ENCODE measurements at places on chromosomes 2 and 18.

DNA sequence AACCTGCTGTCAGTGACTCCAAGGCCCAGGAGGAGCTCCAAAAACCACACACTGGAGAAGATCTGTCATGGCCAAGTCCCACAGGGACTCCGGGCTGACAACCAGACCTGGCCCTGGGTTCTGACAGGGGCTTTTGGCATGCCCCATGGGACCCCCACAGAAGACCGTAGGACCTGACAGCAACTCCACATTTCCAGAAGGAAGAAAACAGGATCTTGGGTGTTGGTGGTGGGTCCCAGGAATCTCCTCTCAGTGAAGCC lies 275.9 kb upstream of the HS6ST1 start:
- no peak for DNase-seq
- peaks cover 36% of the 10 kb centered on the region for H3K27me3 ChIP-seq
- H3K36me3 ChIP-seq, result no peaks in the 10 kb centered on the region
- H3K27ac ChIP-seq, result no peak overlapping the region
- H3K4me3 ChIP-seq, result no peak overlapping the region

- H3K4me3 ChIP-seq, result no peak overlapping the region
- H3K4me1 ChIP-seq, result no peaks in the 10 kb centered on the region
- H3K27ac ChIP-seq, result no peak overlapping the region
- DNase-seq, result no peak
Measured at GRCh38 chr2:216578325-216578724, 54.9 kb upstream of the IGFBP2 start.

GRCh38 chr18:27627927-27628326 lies 442.8 kb upstream of the CHST9 start:
- H3K4me3 ChIP-seq, result no peak overlapping the region
- H3K4me1 ChIP-seq, result no peaks in the 10 kb centered on the region
- no peak overlapping the region for H3K27ac ChIP-seq
- H3K36me3 ChIP-seq, result no peaks in the 10 kb centered on the region
- no peaks in the 10 kb centered on the region for H3K27me3 ChIP-seq

DNA sequence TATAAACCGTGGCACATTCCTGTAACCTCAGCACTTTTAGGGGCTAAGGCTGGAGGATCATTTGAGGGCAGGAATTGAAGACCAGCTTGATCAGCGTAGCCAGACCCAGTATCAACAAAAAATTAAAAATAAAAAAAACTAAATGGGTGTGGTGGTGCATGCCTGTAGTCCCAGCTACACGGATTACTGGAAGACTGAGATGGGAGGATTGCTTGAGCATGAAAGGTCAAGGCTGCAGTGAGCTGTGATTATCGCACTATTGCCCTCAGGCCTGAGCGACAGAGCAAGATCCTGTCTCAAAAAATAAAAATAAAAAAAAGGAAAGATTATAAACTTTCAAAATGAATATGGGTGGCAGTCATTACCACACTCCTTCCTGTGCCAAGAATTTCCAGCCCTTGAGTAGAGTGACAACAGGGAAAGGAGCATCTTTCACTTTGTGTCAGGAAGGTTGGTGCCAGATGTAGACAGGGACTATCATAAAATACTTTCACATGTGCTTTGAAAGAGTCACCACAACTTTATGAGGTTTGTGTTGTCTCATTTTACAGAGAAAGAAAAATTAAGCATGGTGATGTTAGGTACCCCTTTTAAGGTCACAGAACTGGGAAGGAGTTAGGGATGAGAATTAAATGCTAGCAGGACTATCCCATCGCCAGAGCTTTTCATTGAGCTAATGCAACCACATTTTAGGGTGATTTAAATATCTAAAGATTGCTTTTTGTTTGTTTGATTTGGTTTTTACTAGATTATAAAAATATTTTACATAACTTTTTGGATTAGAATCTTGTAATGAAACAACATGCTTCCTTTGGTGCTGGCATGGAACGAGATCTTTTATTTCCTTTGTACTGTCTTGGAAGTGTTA lies 1617.4 kb upstream of the ACVR2A start:
- H3K36me3 ChIP-seq, result no peaks in the 10 kb centered on the region
- H3K27ac ChIP-seq, result no peak overlapping the region
- H3K4me3 ChIP-seq, result no peak overlapping the region

GRCh38 chr18:68394705-68395104 lies 320.2 kb downstream of the TMX3 start:
- H3K27ac ChIP-seq, result no peak overlapping the region
- H3K36me3 ChIP-seq, result no peaks in the 10 kb centered on the region
- no peak for DNase-seq
- no peaks in the 10 kb centered on the region for H3K4me1 ChIP-seq
- no peaks in the 10 kb centered on the region for H3K27me3 ChIP-seq

DNA sequence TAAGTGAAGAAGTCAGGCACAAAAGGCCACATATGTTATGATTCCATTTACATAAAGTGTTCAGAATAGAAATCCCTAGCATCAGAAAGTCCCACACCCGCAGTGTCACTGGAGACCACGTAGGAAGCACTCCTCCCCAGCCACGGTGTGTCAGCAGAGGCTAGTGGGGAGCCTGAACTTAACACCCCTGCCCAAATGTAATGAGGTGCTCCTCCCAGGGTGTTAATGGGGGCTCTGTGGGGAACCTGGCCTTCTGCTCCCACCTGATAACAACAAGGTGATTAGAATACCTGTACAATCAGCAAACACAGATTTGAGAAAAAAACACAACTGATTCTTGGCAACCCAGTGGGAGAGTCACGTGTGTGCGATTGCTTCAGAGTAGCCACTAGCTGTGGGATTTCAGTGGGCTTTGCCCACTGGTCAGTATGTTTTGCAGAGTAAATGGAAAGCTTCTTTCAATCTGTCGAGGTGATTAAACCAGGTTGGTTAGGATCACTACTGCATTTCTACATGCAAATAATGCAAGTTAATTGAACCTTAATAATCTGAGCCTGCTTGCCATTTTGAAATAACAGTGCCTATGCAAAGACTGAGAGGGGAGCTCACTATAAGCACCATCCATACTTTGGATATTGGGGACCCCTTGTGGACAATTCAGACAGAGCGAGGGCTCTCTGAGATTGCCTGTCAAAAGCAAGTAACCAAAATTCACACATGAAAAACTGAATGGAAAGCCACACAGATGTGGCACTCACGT lies 20.6 kb upstream of the ATRAID start:
- H3K36me3 ChIP-seq, result no peaks in the 10 kb centered on the region
- H3K27me3 ChIP-seq, result peaks cover 8% of the 10 kb centered on the region
- no peak for DNase-seq
- peaks cover 7% of the 10 kb centered on the region for H3K4me1 ChIP-seq
- H3K27ac ChIP-seq, result no peak overlapping the region
- no peak overlapping the region for H3K4me3 ChIP-seq

GRCh38 chr2:48279344-48280090 lies 250.4 kb upstream of the STON1 start:
- no peak overlapping the region for H3K27ac ChIP-seq
- H3K27me3 ChIP-seq, result no peaks in the 10 kb centered on the region
- no peaks in the 10 kb centered on the region for H3K4me1 ChIP-seq
- no peak for DNase-seq
- no peak overlapping the region for H3K4me3 ChIP-seq

DNA sequence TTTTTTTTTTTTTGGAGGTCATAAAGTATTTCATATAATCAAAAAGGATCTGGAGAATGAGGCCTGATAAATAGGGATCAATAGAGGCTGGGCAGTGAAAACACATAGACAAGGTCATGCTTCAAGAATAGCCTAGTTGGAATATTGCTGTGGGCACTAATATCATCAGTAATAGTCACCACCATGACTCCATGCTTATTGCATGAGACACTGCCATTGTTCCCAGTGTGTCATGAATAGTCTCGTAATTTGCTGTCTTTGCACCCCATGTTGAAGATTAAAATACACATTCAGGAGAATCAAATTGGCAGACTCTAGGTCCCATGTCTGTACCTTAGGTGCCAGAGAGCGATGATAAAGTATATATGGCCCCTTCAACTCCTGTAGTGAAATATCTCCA lies 10.3 kb downstream of the ASXL3 start:
- no peak for DNase-seq
- no peaks in the 10 kb centered on the region for H3K36me3 ChIP-seq
- no peak overlapping the region for H3K4me3 ChIP-seq
- H3K27me3 ChIP-seq, result no peaks in the 10 kb centered on the region

- peaks cover 12% of the 10 kb centered on the region for H3K27me3 ChIP-seq
- no peaks in the 10 kb centered on the region for H3K36me3 ChIP-seq
- no peak overlapping the region for H3K27ac ChIP-seq
- no peaks in the 10 kb centered on the region for H3K4me1 ChIP-seq
- H3K4me3 ChIP-seq, result no peak overlapping the region
- no peak for DNase-seq
Measured at GRCh38 chr2:206968134-206969086, 29.1 kb downstream of the CPO start.

DNA sequence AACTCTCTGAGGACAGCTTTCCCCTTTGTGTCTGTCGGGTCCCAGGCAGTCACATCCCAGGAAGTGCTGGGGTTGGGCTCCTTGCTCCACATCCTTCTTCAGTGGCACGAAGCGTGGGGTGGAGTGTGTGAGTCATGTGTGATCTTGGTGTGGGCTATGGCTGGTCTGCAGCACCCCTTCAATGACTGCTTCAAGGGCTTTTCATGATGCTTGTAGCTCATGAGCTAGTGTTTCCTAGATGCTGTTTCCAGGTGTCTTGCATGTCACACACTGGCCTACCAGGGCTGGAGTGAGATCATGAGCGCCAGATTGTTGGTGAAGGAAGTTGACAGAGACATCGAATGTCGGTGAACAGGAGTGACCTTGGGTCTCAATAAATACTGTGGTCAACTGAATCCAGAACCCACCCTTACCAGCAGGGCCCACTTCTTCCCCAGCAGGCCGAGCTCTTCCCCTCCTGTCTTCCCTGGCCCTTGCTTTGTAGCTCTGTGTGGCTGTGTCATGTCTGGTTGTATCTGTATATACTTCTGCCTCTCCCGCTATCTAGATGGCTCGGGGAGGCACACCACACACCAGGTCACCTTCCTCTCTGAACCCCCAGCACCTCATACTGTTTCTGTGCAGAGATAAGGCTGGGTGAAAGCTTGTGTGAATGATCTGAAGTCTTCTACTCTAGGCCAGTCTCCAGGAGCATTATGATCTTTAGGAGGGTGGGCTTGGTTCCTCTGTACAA lies 3.8 kb downstream of the C2orf92 start:
- H3K36me3 ChIP-seq, result no peaks in the 10 kb centered on the region
- H3K4me3 ChIP-seq, result no peak overlapping the region
- no peaks in the 10 kb centered on the region for H3K4me1 ChIP-seq
- no peak for DNase-seq

DNA sequence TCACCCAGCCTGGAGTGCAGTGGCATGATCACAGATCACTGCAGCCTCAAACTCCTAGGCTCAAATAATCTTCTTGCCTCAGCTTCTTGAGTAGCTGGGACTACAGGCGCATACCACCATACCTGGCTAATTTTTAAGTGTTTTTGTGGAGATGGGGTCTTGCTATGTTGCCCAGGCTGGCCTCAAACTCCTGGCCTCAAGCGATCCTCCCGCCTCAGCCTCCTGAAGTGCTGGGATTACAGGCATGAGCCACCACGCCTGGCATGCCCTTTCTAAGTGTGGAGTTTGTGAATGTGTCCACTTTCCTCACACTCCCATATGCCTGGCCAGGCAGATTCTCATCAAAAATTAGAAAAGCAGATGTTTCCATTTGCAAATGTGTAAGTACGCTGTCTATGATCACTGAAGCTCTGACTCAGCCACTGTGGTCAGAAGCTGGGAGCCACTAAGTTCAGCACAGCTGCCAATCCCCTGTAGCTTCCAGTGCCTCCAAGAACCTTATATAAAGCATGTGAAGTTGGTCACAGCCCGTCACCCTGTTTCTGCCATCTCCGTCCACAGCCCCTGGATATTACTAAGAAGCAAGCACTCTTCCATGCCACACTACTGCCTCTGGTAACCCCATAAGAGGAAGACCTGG lies 155.4 kb downstream of the FAM210A start:
- peaks cover 34% of the 10 kb centered on the region for H3K4me1 ChIP-seq
- peaks cover 2% of the 10 kb centered on the region for H3K36me3 ChIP-seq
- no peak for DNase-seq
- H3K27me3 ChIP-seq, result no peaks in the 10 kb centered on the region
- H3K4me3 ChIP-seq, result no peak overlapping the region
- H3K27ac ChIP-seq, result no peak overlapping the region

- H3K36me3 ChIP-seq, result peaks cover 5% of the 10 kb centered on the region
- peaks cover 21% of the 10 kb centered on the region for H3K4me1 ChIP-seq
- H3K27ac ChIP-seq, result no peak overlapping the region
- H3K27me3 ChIP-seq, result peaks cover 49% of the 10 kb centered on the region
Measured at GRCh38 chr18:45837283-45838070, 12.0 kb downstream of the SIGLEC15 start.

GRCh38 chr2:130824492-130825061 lies 12.1 kb upstream of the ARHGEF4 start:
- peaks cover 16% of the 10 kb centered on the region for H3K4me1 ChIP-seq
- peak; percentile 43 for DNase-seq
- H3K27me3 ChIP-seq, result no peaks in the 10 kb centered on the region
- peak overlapping the region; percentile 75 for H3K4me3 ChIP-seq
- no peaks in the 10 kb centered on the region for H3K36me3 ChIP-seq
- peak overlapping the region; percentile 98 for H3K27ac ChIP-seq

- DNase-seq, result no peak
- H3K27me3 ChIP-seq, result no peaks in the 10 kb centered on the region
- no peak overlapping the region for H3K27ac ChIP-seq
- H3K36me3 ChIP-seq, result no peaks in the 10 kb centered on the region
Measured at GRCh38 chr2:21268878-21269224, 145.1 kb downstream of the TDRD15 start.

GRCh38 chr18:77173275-77174030 lies 40.9 kb upstream of the MBP start:
- no peak overlapping the region for H3K4me3 ChIP-seq
- H3K27me3 ChIP-seq, result no peaks in the 10 kb centered on the region

- no peaks in the 10 kb centered on the region for H3K4me1 ChIP-seq
- no peak overlapping the region for H3K4me3 ChIP-seq
- no peak overlapping the region for H3K27ac ChIP-seq
- no peak for DNase-seq
Measured at GRCh38 chr2:34909992-34910705, 1311.0 kb upstream of the FAM98A start.

DNA sequence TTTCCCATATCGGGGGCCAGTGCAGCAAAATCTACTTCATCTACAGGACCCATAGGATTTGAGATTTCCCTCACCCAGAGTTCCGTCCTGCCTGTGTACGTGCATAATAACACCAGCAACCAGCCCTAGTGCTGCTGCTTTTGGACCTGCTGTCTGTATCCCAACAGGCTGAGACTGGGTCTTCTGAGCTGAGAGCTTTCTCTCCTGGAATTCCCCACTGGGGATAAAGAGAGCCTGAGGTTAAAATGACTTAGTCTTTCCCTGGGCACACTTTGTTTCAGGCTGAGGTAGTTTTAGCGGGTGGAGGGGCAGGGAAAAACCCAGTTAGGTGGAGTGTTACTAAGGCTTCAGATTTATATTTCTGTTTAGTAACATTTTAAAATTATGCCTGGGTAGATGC lies 62.5 kb downstream of the SERTAD2 start:
- H3K4me3 ChIP-seq, result no peak overlapping the region
- H3K4me1 ChIP-seq, result peaks cover 5% of the 10 kb centered on the region
- peaks cover 7% of the 10 kb centered on the region for H3K36me3 ChIP-seq
- no peaks in the 10 kb centered on the region for H3K27me3 ChIP-seq
- H3K27ac ChIP-seq, result no peak overlapping the region

GRCh38 chr2:10449486-10449831 lies 1.3 kb upstream of the ODC1 start:
- H3K27me3 ChIP-seq, result no peaks in the 10 kb centered on the region
- DNase-seq, result no peak
- H3K27ac ChIP-seq, result peak overlapping the region; percentile 34
- H3K4me1 ChIP-seq, result peaks cover 19% of the 10 kb centered on the region

Data from T-helper 17 cell (primary cell).